ENCODE measurements at places on chromosomes 2 and 18.

GRCh38 chr2:165202239-165202638 lies 1.6 kb downstream of the SCN3A start:
- DNase-seq, result no peak

GRCh38 chr2:166661391-166661790 lies 167.3 kb upstream of the SCN7A start:
- no peak for DNase-seq

DNA sequence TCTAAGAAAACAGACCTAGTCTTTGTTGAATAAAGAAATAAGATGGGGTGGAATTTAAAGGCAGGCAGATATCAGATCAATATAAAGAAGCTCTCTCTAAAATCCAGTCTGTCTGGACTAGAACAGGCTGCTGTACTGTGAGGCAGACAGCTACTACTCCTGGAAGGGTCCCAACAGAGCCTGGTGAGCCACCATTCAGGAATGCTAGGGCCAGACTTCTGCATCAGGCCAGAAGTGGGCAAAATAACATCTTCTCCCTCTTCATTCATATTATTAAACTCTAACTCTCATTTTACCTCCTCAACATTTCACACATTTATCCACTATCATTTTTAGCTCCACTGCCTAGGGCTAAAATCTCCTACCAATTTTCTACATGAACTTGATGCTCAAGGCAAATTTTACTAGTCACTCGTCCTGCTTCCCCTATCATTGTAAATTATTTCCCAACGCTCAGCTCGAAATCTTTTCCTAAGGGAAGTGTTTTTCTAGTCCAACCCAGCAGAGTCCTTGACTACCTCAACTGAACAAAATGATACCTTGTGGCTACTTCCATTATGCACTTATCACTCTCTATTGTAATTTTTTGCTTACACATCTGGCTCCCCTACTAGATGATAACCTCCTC lies 45.2 kb upstream of the GLS start:
- DNase-seq, result peak; percentile 88

- DNase-seq, result no peak
Measured at GRCh38 chr2:155980941-155981560, 351.5 kb downstream of the NR4A2 start.

DNA sequence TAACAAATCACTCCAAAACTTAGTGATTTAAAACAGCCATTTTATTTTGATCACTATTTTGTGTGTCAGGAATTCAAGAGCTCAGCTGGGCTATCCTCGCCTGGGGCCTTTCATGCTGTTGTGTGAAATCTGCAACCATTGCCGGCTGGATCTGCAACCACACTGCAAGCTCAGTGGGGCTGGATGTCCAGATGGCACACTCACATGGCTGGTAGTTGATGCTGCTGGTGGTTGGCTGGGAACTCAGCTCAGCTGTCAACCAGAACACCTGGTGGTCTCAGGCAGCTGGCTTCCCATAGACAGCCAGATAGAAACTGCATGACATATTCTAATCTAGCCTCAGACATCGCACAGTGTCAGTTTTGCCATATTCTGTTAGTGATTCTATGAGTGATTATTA lies 30.6 kb upstream of the AP1S3 start:
- peak; percentile 48 for DNase-seq

- peak; percentile 6 for DNase-seq
Measured at GRCh38 chr2:142130111-142131009, 456 bp downstream of the LRP1B start.

DNA sequence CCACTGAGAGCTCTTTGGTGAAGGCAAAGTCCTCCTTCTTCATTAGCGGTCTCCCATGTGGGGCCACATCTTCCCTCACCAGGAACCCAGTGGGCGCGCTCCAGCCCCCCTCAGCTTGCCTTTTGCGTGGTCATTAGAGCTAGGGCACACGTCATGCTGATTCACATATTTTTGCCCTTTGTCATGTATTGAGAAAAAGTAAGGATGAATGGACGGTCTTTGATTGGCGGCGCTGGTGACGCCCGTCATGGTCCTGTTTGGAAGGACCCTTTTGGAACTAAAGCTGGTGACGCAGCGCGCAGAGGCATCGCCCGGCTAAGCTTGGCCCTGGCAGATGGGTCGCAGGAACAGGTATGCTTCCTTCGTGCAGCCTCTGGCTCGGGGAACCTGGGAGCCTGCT lies 3.1 kb downstream of the SLC14A1 start:
- DNase-seq, result no peak

DNA sequence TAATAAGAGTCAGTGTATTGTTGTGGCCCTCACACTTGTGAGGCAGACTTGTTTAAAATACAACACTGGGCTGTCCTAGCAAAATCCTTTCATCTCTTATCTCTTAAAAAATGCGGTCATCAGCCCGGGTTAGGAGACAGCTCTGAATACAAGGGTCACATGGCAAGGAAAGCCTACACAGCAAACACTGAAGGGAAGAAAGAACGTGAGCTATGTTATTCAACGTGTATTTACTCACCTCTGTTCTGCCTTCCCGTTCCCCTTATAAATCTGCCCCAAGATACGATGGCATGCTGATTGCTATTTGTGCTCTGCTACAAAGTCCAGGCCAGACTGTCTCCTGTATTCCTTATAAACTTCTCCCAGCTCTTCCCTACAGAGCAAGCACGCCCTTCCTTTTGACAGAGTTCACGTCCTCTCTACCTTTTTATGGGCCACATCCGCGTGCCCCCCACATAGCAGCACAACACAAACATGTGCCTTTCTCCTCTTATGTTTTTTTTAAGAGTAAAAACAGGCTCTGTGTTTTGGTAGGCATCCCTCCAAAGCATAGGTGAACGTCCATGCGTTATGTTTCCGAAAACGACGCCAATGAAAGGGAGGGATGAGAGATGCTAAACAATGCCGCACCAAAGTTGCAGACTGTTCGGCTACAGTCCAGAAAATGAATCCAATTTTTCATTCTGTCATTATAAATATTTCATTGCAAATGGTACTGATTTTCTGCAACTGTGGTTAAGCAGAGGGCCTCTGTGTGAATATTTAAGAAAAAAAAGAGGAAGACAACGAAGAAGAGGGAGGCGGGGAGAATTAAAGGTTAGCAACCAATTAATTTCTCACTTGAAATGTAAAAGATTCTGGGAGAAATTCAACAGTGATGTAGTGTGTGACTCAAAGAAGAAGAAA lies 274.7 kb downstream of the ZNF521 start:
- DNase-seq, result no peak

GRCh38 chr2:159249990-159250715 lies 36.4 kb downstream of the WDSUB1 start:
- DNase-seq, result peak; percentile 94

DNA sequence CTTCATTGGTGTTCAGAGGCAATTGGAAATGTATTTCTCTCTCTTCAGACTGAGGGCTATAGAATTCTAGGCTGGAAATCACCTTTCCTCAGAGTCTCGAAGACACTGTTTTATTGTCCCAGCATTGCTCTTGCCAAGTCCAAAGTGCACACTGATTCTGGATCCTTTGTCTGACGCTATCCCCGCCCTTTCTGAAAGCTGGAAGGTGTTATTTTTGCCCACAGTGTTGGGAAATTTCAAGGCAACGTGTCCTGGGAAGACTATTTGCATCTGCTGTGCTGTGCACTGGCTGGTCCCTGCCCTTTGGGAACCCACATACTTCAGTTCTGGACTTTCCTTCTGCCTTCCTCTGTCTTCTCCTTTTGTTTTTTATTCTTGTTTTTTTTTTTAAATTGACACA lies 190.8 kb downstream of the SH3BP4 start:
- no peak for DNase-seq

DNA sequence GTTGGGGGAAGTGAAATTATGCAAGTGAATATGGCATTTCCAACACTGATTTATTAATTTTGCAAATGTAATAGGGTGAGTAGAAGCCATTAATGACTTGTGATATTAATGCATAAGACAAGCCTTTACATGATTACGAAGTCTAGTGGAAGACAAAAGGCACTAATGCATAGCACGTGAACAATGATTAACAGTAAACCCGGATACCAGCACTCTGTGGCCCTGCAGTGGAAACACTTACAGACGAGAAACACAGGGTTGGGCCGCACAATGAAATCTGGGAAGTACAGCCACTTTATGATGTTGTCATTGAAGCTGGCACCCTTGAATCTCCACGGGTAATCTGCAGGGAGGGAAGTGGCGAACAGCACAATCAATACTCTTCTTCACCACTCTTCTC lies 233.4 kb downstream of the NAPG start:
- DNase-seq, result no peak

- DNase-seq, result no peak
Measured at GRCh38 chr2:187477051-187477450, 29.0 kb upstream of the CALCRL start.

DNA sequence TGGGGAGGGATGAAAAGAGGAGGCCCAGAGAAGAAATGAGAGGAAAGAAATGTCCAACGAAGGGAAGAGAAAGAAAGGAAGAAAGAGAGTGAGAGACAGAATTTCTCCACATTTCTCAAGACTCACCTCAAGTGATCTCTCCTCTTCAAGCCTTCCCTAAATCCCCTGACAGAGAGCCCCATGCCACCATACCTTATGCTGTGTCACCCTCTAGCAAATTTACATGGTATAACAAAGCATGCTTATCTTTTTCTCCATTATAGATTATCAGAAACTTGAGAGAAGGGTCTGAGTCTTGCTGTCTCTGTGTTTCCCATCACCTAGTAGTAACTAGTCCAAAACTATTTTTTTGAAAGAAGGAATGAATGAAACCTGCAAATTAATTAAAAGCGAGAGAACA lies 1208.4 kb downstream of the DPP10 start:
- DNase-seq, result no peak

DNA sequence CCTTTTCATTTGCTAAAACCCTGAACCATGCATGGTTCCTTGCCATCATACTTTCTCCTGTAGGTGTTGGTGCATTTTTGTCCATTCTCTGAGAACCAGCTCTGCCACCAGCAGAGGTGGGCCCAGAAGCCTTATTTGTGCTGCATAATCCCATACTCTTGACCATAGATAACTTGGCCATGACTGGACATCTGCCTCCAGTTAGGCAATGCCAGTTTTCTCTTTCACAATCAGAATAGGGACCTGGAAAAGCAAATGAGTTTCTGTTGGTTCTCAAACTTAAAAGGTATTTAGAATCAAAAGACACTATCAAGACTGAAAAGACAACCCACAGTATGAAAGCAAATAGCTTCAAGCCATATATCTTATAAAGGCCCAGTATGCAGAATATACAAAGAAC lies 167.3 kb downstream of the MAIP1 start:
- no peak for DNase-seq

DNA sequence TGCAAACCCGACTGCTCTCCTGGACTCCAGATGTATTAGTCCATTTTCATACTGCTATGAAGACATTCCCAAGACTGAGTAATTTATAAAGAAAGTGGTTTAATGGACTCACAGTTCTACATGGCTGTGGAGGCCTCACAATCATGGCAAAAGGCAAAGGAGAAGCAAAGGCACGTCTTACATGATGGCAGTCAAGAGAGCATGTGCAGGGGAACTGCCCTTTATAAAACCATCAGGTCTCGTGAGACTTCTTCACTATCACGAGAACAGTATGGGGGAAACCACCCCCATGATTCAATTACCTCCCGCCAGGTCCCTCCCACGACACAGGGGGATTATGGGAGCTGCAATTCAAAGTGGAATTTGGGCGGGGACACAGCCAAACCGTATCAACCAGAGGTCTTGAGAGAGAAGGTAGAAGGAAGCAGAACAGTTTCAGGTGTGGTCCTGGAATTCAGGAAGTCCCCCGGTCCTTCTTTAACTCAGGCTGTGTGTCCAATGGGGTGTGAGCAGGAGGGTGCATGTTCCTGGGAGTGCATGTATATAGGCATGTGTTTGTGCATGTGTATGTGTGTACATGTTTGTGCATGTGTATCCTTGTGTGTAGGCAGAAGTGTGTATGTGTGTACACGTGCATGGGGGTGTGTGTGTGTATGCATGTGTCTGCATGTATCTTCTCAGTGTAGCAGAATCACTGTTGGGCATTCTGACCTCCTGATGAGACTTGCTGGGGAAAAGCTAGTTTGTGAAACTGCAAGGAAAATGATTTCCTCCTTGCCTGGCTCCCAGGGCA lies 46.2 kb downstream of the GREB1 start:
- DNase-seq, result no peak

DNA sequence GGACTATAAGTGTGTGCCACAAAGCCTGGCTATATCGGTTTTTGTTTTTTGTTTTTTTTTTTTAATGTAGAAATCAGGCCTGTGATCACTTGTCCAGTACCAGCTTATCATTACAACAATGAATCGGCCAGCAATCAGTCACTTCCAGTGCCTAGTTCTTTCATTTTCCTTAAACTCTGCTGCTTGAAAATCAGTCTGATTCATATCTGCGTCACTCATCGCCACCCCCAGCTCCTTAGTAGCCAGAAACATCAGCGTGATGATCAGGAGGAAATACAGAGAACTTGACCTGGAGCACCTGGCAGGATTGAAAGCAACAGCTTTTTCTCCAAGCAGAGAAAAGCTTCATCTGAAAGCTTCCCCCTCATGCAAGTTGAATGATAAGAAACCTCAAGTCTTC lies 75.4 kb downstream of the SPTBN1 start:
- DNase-seq, result peak; percentile 79

GRCh38 chr2:21667638-21668037 lies 543.9 kb downstream of the TDRD15 start:
- DNase-seq, result no peak

- DNase-seq, result no peak
Measured at GRCh38 chr2:130720036-130720435, 8.8 kb upstream of the GPR148 start.

DNA sequence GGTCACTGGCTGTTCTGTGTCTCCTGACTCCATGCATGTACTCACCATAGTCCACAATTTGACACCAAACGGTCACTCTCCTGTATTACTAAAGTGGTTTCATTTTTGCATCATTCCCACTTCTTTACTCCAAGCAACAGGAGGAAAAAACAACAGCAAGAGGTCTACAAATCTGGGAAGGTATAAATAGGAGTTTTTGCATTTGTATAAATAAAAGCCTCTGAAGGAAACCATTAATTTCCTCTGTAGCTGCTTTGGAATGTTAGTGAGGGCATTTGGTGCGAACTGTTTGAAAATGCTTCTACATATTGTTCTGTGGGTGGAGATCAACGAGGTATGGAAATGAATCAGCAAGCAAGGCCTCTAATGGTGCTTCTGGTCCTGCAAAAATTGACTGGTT lies 148.5 kb upstream of the DLX2 start:
- DNase-seq, result no peak

DNA sequence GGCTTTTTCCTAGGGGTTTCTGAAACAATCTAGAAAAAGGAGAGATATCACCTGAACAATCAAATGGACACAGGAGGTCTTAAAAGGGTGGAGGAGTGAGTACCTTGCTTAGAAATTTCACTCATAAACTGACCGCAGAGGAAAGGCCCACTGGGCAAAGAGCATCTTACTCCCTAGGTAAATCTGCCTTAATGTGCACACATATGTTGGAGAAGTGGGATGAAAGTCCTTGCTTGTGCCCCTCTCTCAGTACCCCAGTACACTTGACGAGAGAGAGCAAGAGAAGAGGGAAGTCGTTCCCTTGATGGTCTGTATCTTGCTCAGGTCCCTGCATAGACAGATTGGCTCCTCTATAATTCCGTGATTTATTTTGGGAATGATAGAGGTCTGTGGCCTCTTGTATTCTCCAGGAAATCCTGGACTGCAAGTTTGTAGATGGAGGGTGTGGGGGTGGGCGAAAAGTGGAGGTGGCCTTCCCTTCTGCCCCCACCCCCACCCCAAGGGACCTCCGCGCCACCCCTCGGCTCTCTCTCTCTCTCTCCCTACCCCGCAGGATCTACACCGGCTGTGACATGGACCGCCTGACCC lies 6.8 kb downstream of the TBR1 start:
- no peak for DNase-seq
